ENCODE measurements at places on chromosomes 1 and 21.

GRCh38 chr1:118321840-118322239 is 136.8 kb upstream of the SPAG17 start:
- no peak for DNase-seq

- DNase-seq = no peak
These were observed 22.7 kb upstream of the GNG12 start for GRCh38 chr1:67855961-67856360.

GRCh38 chr1:172401477-172401876 is 19.0 kb upstream of the C1orf105 start:
- no peak for DNase-seq

GRCh38 chr21:15283138-15283537 is 218.3 kb upstream of the NRIP1 start:
- DNase-seq = no peak

DNA sequence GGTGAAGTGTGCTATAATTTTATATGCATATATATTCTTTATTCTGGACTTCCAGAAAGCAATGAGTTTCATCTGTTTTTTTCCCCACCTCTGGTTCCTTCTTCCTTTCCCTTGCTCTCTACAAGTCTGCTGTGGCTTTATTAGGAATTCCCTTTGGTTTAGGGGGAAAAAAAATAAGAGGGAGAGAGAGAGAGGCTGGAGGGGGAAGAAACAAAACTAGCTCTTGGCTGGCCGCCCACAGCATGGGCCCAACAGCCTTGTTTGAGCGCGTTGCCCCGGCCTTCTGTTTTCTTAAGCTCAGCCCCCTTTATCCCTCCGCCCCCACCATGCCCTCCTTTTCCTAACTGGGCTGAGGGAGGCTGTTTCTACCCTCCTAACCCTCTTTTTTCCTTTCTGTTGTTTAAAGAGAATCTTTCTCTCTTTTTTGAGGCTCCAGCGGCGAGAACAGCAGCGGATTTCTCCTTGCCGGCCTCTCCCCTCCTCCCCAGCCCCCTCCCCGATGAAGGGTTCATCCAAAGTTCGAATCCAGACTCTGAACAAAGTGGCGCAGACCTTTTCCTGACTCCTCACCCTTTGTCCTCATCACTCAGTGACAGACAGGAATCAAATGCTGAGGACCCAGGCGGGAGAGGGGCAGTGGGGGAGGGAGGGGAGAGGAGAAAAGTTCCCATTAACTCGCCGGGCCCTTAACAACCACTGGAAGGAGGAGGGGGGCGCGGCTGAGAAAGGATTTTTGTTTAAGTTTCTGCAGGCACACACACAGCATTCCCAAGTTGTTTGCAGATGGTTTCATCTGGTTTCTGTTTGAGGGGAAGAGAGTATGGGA is 29.7 kb downstream of the PBX1 start:
- DNase-seq = no peak

- no peak for DNase-seq
These were observed 398.5 kb downstream of the PTPRU start for GRCh38 chr1:29634746-29635335.

DNA sequence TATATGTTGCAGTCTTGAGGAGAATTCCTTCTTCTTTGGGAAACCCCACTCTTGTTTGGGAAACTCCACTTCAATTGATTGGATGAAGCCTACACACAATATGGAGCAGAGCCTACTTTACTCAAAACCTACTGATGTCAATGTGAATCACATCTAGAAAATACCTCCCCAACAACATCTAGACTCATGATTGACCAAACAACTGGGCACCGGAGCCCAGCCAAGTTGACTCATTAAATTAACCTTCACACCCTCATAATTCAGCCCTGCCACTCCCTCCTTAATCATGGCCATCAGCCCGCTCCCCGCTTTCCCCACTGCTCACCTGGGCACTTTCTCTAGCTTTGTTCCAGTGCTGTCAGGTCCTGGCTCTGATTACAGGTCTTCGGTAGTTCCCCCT is 208.1 kb upstream of the MAP1LC3C start:
- no peak for DNase-seq

- no peak for DNase-seq
These were observed 8.3 kb downstream of the GFI1 start for GRCh38 chr1:92478393-92478792.

DNA sequence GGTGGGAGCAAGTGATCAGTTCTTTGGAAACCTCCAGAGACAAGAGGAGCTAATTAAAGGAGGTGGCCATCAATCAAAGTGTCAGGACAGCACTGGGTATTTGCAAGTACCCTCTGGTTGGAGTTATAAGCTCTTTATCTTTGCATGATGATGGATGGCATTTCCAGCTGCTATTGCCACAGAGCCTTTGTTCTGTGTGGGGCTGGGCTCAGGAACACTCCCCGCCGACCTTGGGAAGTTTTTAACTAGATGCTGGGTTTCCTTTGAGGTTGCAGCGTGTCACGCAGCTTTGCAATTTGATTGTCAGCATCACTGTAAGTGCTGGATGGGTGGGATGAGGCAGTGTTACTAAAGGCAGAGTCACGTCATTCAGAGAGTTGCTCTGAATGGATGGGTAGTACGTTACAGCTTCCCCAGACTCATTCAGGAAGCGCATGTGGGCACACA is 68.9 kb downstream of the CNIH3 start:
- no peak for DNase-seq

DNA sequence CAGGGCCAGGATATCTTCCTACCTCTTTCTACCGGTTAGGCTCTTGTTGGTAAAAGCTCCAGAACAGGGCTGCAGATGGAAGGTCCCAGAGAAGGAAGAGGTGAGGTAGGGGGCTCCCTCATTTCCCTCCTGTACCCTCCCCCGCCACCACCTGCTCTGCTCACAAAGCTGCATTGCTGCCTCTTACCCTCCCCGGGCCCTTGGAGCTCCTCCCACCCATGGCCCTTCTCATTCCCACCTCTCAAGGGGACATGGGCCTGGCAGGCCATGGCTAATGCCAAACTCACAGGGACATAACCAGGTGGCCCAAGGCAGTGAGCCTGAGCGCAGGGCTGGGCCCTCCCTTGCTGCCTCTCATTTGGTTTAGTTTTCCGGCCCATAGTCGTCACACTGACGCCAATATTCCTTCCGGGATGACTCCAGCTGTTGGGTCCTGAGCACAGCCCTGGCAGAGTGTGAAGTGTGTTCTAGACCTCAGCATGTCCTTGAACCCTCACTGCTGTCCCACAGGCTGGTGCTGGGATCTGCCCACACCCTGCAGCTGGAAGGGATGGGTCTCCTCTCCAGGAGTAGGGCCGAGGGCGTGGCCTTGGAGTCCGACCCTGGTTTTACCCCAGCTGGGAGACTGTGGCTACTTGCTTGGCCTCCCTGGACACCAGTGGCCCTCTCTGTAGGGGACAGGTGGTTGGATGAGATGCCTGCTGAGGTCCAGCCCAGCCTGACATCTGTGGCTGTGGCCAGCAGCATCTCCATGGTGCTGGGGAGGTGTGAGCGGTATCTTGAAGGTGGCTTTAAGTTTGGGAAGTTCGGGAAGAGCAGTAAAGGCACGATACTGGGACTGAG is 104.6 kb downstream of the ARHGEF10L start:
- no peak for DNase-seq

GRCh38 chr1:184152434-184152898 is 100.9 kb downstream of the TSEN15 start:
- DNase-seq = no peak

GRCh38 chr1:73500154-73500553 is 697.8 kb downstream of the LRRIQ3 start:
- DNase-seq = no peak

DNA sequence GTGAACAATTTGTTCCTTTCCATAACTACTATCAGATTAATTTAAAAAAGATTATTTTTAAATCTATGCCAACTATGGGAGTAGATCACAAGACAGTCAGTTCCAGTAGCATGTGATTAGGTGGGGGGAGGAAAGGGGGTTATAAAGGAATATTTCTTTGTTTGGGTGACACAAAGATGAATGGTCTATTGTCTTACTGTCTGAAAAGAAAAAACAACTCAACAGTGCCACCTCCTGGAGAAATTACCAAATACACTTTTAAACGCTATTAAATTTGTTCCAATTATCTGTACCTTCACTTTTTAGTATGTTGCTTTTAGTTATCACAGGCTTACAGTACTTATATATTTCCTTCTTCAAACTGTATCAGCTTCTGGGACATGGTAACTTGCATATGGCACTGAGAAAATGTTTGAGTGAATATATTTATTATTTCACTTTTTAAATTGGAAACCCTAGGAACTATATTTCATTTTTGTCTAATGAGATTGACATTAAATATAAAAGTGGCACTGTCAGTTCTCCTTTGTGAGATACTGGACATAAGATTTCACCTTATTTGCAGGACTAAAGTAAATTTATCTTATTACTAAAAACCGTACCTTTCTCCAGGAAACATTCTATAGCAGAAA is 1.7 kb upstream of the SORT1 start:
- DNase-seq = no peak

- no peak for DNase-seq
These were observed at the start of gene KRTAP22-1 for GRCh38 chr21:30600787-30601186. Gene KRTAP22-1 (plus strand): TSS chr21:30601087.

GRCh38 chr1:172497230-172497629 is 35.7 kb upstream of the SUCO start:
- DNase-seq = no peak

Data from stimulated activated CD8-positive, alpha-beta memory T cell treated with anti-CD3 and anti-CD28 coated beads, Interleukin-12 subunit alpha, Interleukin-12 subunit beta, amount 100 ng/mL, for 1 hour (primary cell).